ENCODE measurements at places on chromosomes 1 and 21. TPM values are rescaled to one million over a fixed set of nuclear protein-coding genes. Genes with fewer than 3 reads are reported as not detected.

Gene PDIK1L
- total RNA-seq: 6.5 TPM

DNA sequence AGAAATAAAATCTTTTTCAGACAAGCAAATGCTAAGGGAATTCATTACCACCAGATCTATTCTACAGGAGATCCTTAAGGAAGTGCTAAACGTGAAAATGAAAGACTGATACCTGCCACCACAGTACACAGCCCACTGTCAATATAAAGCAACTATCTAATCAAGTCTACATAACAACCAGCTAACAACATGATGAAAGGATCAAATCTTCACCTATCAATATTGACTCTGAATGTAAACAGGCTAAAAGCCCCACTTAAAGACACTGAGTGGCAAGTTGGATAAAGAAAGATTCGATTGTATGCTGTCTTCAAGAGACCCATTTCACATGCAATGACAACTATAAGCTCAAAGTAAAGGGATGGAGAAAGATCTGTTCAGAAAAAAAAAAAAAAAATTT, 492.4 kb downstream of the COL11A1 start:
- no peak for DNase-seq

DNA sequence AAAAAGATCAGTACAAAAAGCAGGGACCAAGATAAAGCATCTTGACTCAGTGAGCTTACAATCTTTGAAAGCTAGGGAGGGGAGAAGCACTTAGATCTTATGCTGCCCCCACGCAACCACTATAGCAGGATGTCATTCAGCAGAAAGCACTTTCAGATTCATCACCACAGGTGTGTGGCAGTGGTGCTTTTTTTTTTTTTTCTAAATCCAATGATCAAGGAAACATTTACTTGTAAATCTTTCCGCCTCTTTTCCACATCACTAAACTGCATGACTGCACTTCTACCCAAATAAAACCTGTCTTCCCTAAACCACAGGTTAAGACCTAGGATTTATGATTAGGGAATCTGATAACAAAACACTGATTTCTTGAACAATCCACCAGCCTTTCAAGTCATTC, 154.8 kb downstream of the SLC45A1 start:
- no peak for DNase-seq

GRCh38 chr1:92756537-92756936, 28.4 kb downstream of the EVI5 start:
- DNase-seq: no peak

DNA sequence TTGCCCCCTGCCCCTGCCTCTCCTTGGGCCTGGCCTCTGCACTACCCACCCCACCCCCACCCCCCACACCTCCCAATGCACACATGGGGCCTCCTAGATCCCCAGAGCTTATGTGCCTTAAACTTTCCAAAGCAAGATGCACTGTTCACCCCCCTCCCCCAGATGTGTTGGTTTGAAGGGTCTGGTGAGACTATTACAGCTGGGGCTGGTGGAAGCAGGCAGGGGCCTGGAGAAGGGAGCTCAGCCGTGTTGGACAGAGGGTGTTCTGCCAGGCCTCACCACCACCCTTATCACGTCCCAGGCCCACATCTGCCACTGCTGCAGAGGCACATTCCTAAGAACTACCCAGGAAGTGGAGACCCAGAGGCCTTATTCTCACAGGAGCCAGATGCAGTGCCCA, 18.3 kb upstream of the RSPO1 start:
- peak; percentile 63 for DNase-seq

Gene COL24A1
- total RNA-seq: 1.8 TPM

GRCh38 chr1:205283270-205284147, 38.0 kb downstream of the NUAK2 start:
- no peak for DNase-seq

GRCh38 chr1:116717318-116717717, 36.9 kb upstream of the CD2 start:
- no peak for DNase-seq
